ENCODE measurements at places on chromosomes 12 and 14.

DNA sequence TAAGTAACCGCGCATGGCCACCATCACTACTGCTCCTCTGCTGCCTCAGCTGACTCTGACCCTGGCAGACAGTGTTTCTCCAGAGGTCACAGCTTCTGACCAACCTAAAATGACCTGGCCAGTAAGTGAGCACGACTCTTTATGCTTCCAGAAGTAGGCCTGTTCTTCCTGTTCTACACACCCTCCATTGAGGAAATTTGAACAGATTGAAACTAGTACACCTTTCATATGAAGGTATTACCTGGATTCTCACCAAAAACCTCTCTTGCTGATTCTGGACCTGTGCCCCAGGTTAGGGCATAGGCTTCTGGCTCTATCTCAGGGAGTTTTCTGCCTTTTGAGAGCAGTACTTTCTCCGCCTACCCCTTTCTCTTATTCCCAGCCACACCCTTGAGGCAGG is 178.4 kb upstream of the FRMD6 start:
- DNase-seq = no peak

GRCh38 chr14:61498811-61499210 is 177.4 kb downstream of the PRKCH start:
- DNase-seq = no peak

DNA sequence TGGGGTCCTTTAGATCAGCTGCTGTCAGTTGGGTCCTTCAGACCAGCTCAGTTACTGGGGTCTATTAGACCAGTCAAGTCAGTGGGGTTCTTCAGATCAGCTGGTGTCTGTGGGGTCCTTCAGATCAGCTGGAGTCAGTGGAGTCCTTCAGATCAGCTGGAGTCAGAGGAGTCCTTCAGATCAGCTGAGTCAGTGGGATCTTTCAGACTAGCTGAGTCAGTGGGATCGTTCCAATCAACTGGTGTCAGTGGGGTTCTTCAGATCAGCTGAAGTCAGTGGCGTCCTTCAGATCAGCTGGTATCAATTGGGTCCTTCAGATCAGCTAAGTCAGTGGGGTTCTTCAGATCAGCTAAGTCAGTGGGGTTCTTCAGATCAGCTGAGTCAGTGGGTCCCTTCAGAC is 14.7 kb upstream of the LPCAT3 start:
- no peak for DNase-seq

- DNase-seq = no peak
These were observed 24.2 kb upstream of the DYRK2 start for GRCh38 chr12:67624355-67624754.

GRCh38 chr12:110444455-110444854 is 5.7 kb downstream of the ARPC3 start:
- DNase-seq = no peak

DNA sequence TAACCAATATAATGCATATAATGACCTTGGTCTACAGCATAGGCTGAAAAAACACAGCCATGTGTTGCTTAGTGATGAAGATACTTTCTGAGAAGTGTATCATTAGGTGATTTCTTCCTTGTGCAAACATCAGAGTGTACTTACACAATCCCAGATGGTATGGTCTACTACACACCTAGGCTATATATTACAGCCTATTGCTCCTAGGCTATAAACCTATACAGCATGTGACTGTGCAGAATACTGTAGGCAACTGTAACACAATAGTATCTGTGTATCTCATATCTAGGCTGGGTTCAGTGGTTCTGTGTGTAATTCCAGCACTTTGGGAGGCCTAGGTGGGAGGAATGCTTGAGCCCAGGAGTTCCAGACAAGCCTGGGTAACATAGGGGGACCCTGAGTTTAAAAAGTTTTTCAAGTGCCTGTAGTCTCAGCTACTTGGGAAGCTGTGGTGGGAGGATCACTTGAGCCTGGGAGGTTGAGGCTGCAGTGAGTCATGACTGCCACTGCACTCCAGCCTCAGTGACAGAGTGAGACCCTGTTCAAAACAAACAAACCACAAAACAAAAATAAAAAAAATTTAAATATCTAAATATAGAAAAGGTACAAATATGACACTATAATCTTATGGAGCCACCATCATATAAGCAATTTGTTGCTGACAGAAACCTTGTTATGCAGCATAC is 66.6 kb downstream of the GRIP1 start:
- no peak for DNase-seq

- DNase-seq = peak; percentile 50
These were observed 2.3 kb upstream of the NOP2 start for GRCh38 chr12:6570264-6570887.

DNA sequence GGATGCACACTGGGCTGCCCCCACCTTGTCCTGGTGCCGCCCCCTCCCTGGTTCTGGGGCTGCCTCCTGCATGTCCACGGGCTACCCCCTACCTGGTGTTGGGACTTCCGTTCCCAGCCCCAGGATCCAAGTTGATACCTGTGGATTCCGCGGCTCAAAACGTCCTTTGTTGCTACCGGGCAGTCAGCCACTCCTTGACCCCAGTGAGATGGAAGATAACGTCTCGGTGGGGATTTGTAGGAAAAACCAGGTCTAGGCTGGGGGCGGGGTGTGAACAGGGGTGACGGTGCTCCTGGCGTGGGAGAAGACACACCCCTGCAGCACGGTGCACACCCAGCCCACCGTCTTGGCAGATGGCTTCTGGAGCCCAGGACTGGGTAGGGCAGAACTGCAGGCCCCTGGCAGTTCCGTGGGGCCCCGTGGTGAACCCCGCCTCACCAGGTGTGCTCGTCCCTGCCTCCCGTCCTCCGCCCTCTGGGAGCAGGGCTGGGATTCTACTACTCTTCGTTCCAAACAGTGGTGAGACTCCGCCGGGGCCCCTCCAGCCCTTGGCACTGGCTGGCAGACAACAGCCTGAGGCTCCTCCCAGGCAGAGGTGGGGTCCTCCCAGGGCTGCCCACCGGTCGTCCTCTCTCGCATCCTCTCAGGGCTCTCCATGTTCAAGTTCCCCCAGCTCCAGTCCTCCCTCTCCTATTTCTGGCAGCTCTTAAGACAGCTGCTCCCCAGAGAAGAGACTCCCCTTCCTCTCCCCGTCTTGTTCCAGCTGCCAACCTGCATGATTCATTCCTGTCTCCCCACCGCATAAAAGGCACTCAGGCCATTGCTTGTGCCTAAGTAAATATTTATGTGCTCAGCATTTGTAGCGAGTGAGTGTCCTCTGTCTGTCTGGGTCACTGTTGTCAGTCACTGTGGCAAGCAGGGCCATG is 75.5 kb downstream of the FBXL14 start:
- no peak for DNase-seq

GRCh38 chr14:55306938-55307589 is 35.8 kb downstream of the FBXO34 start:
- no peak for DNase-seq

- DNase-seq = no peak
These were observed 66.0 kb downstream of the TMTC3 start for GRCh38 chr12:88207921-88208620.

- no peak for DNase-seq
These were observed 876.2 kb downstream of the C12orf50 start for GRCh38 chr12:87152841-87153528.

DNA sequence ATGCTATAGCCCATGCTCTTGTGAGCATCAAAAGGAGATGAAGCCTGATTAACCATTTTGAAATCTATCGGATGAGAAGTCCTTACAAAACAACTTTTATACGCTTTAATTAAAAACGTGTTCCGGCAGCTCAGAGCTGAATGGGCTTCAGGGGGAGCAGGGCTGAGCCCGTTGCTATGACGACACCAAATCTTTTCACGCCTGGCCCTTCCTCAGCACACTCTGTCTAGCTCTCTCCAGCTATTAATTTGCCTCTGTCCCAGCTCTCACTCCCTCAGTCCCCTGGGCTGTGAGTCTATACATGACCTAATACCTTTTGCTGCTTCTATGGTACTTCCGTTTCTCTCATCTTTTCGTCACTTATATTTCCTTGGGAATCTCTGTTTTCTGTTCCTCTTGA is 15.8 kb downstream of the FOXA1 start:
- DNase-seq = no peak

- no peak for DNase-seq
These were observed 14.9 kb downstream of the LHX5 start for GRCh38 chr12:113456761-113457160.

- DNase-seq = no peak
These were observed 8.7 kb upstream of the PLEKHA5 start for GRCh38 chr12:19120795-19121194.

DNA sequence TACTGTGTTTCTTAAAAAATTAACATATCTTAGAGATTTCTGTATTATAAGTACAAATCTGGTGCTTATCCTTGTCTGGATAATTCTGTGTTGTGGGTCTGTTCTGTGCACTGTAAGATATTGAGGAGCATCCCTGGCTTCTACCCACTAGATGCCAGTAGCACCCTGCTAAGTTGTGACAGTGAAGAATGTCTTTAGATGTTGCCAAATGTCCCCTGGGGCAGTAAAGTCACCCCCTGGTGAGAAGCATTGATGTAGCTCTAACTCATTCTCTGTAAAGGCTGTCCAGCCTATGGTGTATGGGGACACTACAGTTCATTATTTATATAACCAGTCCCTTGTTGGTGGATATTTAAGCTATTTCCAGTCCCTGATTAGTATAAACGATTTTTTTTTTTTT is 31.4 kb downstream of the MAP1LC3B2 start:
- DNase-seq = no peak

- DNase-seq = no peak
These were observed 201.2 kb downstream of the CHST11 start for GRCh38 chr12:104657726-104658484.

DNA sequence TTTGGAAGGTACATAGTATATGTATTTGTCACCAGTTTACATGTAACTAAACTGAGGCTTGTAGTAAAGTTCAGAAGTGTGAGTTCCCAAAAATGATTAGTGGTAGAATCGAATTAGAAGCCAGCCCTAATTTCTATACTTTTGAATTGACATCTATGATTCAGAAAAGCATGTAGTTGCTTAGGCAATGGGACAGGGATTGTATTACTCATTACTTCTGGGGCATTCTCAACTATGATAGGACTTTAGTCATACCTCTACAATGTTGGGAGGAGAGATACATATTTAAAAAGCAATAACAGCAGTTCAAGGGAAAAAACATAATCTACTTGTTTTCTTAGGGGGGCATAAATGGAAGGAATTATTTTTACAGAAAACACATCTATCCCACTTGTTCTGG is 277.9 kb upstream of the E2F7 start:
- no peak for DNase-seq

DNA sequence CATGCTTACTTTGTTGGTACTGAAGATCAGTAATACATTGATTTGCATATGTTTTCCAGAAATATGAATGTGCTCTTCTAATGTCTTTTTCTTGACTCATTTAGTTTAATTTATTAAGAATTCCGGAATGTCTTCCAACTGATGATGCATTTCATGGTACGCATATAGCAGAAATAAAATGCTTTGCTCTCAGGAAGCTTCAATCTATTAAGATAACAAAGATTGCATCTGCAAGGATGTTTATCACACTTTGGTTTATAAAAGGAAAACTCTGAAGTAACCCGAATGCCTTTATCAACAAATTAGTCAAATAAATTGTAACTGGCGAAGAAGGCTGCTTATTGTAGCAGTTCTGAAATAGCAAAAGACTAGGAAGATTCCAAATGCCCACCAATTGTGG is 166.4 kb upstream of the LMNTD1 start:
- DNase-seq = no peak

DNA sequence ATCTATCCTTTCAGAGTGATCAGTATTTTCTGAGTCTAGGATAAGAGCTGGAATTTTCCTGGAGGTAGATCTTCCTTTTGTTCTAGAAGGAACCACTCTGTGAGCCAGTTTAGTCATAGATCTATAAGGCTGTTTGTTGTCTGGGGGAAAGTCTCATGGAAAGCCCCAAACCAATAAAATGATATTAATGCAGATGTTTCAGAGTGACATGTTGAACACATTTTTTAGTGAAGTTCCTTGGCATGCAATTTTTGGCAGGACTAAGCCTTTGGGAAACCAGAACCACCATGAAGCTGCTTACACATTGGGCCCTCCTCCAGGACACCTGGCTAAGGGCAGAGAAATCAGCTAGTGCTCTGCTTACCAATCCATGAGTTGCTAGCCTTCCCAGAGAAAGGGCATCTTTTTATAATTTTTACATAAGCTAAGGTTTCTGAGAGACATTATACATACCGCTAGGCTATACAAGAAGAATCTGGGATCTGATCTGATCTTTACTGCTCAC is 101.5 kb upstream of the PCED1B start:
- DNase-seq = no peak

DNA sequence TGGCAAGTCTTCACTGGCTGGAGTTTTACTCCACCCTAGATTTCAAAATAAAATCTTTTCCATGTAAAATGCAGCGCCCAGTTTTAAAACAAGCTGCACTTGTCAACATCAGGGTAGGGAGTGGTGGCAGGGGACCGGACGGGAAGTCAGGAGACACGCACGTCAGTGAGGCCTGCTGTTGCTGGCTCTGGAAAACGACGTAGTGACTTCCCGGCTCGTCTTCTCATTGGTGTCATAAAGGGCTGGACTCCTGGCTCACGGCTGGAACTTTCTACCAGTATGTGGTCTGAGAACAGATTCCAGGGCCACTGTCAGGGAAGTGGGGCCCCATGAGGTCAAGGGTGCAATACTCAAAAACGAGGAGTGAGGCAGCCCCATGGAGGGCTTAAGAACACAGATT is 64.2 kb upstream of the FOXN3 start:
- DNase-seq = no peak

DNA sequence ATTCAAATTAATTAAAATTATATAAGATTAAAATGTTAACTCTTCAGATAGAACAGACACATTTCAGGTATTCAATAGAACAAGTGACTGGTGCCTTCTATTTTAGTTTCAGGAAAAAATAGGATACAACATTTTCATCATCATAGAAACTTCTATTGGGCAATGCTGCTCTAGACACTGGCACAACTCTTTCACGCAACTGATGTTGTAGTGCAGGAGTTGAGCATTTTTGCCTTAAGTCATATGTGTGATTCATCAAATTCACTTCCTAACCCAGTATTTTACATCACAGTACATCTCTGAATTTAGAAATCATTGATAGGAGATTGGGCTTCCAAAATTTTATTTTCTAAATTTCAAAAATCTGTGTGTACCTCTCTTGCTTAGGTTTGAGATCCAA is 215.4 kb upstream of the DIO2 start:
- no peak for DNase-seq

DNA sequence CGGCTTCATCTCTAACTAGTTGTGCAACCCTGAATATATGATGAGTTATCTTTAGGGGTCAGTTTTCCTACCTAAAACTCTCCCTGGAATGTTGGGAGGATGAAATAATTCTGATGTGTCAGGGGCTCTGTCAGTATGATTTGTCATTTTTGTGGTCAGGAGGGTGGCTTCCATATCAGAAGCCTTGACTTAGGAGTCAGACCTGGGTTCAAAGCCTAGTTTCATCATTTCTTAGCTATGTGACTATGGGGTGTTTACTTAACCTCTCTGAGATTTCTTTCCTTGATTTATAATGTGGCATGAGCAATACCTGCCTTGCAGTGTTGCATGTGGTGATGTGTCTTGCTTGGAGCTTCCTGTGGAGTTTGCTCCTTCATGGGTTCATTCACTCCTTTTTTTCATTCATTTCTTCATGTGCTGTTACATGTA is 146.8 kb downstream of the CHST11 start:
- DNase-seq = no peak

- DNase-seq = no peak
These were observed 98.3 kb upstream of the CPNE8 start for GRCh38 chr12:39003541-39004155.

All from D721Med (cell line).